ENCODE measurements at places on chromosomes 5 and 9.

GRCh38 chr9:124754289-124754688 is 16.8 kb downstream of the NR6A1 start:
- DNase-seq: no peak

- peak; percentile 83 for DNase-seq
Observed at GRCh38 chr9:130107234-130107861, 53.6 kb downstream of the GPR107 start.

DNA sequence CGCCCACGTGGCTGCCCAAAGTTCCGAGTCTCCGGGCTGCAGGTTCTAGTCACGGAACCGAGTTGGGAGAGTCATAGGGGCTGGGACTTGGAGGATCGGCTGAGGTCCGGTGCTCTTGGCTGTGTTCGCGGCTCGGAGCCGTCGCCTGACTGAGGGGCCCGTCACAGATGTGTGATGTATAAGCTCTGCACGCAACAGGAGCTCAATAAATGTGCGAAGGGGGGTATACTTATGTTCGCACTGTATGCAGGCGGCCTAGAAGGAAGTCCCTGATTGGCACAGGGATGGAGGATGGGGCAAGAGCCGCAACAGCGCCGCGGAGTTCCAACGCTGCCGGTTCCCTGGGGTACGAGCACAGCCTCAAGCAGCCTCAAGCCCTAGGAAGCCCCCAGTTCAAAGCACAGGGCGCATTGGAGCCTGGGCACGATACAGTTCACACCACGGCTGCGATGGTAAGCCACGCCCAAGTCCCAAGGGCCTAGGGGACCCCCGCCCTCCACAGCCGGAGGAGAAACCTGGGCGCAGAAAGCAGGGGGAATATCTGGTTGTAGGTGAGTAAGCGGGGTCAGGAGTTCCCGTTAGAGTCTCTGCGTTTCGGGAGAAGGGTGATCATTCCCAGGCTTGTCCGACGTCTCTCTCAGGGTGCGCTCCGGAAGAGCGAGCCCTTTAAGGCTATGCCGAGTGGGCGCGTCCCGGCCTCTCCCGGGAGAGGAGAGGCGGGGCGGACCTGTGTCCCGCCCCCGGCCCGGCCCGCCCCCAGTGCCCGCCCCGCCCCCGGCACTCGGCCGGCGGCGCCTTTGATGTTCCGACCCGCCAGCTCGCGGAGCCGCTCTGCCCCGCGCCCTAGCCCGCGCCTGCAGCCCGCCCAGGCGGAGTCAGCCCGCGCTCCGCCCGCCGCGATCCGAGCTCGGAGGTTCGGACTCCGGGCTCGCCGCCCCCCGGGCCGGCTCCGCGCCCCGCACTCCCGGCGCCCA is at the start of gene TCF7:
Gene TCF7 (plus strand): TSS at position 780 of the 974 bp plus-strand sequence. CDS start 226 bp downstream, outside the sequence.
- DNase-seq: no peak

- DNase-seq: no peak
Observed at GRCh38 chr5:114467171-114467570, 105.3 kb downstream of the KCNN2 start.

DNA sequence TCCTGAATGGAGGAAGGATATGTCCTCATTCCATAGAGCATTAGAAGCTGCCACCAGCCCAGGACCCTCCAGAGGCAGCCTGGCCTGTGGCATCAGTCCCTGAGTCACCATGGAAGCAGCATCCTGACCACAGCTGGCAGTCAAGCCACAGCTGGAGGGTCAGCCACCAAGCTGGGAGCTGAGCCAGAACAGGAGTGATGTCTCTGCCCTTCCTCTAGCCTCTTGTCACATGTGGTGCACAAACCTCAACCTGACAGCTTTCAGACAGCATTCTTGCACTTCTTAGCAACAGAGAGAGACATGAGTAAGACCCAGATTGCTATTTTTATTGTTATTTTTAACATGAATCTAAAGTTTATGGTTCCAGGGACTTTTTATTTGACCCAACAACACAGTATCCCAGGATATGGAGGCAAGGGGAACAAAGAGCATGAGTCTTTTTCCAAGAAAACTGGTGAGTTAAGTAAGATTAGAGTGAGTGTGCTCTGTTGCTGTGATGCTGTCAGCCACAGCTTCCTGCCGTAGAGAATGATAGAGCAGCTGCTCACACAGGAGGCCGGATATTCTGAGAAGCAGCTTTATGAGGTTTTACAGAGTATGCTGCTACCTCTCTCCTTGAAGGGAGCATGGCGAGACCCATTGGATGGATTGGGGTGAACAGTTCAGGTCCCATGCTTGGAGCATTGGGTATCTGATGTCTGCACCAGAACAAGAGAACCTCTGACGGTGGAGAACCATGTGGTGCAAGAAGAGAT is 13.0 kb upstream of the CYFIP2 start:
- DNase-seq: no peak

DNA sequence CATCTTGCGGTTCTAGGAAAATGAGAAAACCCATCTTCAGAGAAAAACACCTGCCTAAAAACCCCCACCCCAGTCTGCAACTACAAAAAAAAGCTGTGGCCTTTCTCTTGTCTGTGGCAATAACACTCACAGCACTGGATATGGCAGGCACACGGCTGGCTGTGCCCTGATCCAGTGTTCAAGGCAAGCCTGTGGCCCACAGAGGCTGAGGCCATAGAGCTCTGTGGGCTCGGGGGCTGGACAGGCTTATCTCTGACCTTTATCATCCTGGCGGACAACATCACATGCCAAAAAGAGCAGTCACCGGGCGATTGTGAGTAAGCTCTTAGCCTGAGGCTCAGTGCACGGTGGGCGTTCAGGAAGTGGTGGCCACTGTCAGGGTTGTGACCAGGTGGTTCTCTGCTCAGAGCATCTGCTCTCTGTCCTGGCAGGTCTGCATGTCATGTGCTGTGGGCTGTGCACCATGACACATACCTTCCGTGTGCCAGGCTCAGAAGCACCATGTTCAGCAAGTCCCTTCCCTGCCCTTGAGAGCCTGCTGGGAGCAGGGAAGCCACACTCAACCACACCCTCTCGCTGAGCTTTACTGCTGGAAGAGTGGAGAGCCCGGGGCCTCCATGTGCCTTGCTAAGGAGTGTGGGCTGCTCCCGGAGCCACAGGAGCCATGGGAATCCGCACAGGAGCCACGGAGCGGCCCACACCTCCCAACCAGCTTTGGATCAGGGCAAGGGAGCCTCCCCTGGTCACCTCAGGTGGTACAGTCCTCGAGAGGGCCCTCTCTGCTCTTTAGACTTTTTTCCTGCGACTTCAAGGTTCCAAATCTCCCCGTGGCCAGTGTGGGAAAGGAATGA is 34.6 kb upstream of the WDR38 start:
- no peak for DNase-seq

GRCh38 chr9:96758845-96759673 is 18.8 kb downstream of the ZNF510 start:
- DNase-seq: no peak

GRCh38 chr5:149580808-149581191 is 498 bp upstream of the ARHGEF37 start:
- no peak for DNase-seq

DNA sequence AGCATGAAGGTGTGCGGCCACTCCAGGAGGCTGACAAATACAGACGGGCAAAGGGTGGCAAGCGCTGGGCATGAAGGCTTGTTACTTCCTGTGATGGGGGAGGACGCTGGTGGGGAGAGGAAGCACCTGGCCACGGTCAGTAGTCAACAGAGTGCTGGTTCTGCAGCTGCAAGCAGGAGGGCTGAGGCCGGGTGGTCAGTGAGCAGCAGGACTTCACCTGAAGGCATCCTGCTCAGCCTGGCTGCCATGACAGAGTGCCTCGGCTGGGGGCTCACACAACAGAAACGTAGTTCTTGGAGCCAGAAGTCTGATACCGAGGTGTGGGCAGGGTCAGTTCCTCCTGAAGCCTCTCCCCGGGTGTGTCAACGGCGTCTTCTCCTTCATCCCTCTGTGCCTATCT is 118.6 kb upstream of the IRX4 start:
- no peak for DNase-seq

DNA sequence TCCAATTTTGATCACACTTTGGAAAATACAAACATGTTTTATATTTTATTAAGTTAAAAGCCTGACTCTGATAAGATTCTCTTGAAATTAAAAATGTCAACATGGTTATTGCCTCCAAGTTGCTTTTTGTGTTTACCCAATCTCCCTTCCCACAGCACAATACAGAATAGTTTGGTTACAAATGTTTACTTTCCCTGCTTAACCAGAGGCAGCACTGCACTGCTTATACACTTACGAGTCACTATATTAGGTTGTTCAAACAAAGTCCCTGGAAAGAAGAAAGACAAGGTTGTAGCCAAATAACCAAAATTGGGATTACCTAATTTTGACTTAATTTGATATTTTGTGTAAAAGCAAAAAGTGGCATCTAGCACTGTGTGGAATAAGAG is 25.9 kb downstream of the SRFBP1 start:
- DNase-seq: no peak

DNA sequence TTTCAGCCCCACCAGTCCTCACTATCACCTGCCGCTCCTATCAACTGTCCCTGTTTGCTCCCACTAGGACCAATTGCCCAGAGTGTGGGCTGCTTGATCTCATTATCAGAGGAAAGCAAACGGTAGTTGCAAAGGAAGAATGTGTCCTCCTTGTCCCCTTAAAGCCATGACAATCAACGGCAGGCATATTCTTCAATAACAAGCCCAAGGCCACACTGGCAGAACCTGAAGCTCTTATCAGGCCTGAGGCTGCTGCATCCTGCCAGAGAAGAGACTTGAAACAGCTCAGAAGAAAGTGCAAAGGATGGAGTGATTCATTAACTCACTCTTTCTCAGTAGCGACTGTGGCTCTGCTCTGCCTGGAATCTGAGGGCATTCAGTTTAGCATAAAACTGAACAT is 39.2 kb upstream of the MAN2A1 start:
- no peak for DNase-seq
